ENCODE measurements at places on chromosomes 16 and 17.

GRCh38 chr17:1039511-1040215 lies 42.7 kb downstream of the TIMM22 start:
- no peak for DNase-seq

DNA sequence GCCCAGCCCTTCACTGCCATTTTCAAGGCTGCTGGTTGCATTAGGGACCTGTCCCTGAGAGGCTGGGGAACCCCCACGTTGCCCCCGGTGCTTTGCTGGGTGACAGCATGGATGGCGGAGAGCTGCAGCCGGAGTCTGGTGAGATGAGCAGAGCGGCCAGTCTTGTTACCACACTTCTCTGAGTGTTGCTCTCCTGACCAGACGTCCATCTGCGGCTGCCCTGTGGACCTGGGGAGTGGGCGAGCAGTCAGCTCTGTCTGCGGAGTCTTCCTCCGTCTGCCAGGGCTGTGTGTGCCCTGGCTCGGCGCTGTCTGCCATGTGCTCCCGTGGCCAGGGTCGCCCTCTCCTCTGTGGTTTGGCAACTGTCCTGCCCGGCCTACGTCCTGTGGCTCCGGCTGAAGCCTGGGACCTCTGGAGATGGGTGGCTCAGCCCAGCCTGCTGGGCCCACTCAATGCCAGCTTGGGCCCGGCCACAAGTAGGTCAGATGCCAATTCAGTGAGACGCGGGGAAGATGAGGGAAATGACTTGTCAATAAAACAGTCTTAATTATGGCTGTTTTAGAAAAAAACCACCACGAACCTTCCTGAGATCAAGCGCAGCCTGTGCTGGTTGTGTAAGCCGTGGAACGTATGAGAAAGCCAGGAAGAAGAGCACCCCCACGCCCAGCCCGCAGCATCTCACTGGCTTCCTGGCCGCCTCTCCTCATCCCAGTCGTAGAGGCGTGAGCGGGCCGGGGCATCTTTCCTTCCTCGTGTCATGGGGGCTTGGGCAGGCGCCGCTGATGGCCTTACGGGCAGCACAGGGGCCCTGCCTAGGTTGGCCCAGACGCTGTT lies 7.9 kb downstream of the KCTD5 start:
- no peak for DNase-seq

DNA sequence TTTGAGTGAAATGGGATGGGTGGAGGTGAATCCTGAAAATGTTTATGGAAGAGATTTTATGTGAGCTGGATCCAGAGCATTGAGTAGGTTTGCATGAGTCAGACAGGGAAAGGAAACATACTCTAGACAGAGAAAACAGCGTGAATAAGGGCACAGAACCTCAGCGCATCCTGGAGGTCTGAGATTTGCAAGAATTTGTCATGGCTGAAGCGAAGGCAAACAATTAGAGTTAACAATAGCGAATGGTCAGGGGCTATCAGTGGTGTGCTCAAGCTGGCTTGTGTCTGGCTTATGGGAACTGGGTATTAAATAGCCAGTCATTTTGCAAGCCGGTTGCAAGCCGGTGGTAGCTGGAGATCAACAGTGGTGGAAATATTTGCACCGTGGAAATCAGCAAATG lies 36.4 kb downstream of the MAP2K6 start:
- DNase-seq: no peak

- no peak for DNase-seq
These were observed 1021.4 kb downstream of the CDH8 start for GRCh38 chr16:61014869-61015268.

- DNase-seq: no peak
These were observed 27.7 kb upstream of the CBX4 start for GRCh38 chr17:79866791-79867518.

- no peak for DNase-seq
These were observed 52.6 kb downstream of the HIC1 start for GRCh38 chr17:2107506-2107905.

- DNase-seq: no peak
These were observed 2.3 kb downstream of the ADORA2B start for GRCh38 chr17:15947271-15947670.

DNA sequence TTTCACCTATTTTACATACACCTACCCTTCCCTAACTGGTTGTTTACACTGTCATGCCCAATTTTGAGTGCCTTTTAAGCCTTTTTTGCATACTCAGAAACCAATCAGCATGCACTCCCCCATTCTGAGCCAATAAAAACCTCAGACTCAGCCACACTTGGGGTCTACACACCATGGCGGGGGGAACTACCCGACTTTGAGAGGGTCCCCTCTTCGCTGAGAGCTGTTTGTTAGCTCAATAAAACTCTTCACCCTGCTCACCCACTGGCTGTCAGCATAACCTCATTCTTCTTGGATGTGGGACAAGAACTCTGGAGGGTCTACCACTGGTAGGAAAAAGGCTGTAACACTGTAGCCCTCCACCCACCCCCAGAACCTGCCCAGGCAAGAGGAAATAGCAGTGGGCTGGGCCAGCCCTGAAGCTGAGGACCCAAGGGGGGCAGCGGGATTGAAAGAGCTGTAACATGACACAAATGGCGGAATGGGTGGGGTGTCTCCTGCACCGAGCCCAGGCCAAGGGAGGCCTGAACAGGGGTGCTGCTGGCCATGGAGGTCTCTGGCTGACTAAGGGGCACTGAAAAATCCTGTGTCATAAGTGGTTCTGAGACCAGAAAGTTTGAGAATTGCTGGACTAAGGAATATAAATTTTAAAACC lies 3.0 kb upstream of the FLYWCH2 start:
- no peak for DNase-seq

DNA sequence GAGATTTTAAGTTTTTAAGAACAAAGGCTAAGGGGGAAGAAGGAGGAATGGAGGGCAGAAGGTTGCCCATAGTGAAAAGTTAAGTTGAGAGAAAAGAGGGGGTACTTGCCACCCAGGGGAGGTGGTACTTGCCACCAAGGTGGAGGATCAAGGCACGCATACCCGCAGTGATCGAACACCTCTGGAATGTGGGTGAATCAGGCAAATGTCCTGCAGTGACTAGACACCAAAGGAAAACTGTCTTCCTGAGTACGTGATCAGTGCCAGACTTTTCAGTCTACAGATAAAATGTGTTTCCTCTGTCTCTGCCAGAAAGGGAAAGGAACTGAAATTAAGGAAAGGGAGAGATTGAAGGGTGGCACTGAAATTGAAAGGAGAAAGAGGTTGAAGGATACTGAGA lies 2285.3 kb downstream of the TP53TG3F start:
- no peak for DNase-seq

DNA sequence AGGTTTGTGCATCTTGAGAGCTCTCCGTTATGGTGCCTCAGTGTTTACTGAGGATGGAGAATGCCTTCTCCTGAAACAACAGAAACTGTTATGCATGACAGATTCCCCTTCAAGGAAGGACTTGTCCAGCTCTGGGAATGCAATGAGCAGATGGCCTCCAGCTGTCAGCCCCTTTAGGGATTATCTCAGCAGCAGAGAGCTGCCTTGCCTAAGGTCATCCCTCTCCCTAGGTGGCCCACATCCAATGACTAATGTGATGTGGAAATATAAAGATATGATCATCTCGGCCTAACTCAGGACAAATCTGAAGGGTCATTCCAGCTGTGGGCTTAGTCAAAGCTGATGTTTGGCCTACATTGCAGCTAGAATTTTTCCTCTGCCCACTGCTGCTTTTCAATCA lies 214.3 kb upstream of the N4BP1 start:
- DNase-seq: no peak

GRCh38 chr17:5841862-5842261 lies 228.3 kb upstream of the WSCD1 start:
- DNase-seq: no peak

DNA sequence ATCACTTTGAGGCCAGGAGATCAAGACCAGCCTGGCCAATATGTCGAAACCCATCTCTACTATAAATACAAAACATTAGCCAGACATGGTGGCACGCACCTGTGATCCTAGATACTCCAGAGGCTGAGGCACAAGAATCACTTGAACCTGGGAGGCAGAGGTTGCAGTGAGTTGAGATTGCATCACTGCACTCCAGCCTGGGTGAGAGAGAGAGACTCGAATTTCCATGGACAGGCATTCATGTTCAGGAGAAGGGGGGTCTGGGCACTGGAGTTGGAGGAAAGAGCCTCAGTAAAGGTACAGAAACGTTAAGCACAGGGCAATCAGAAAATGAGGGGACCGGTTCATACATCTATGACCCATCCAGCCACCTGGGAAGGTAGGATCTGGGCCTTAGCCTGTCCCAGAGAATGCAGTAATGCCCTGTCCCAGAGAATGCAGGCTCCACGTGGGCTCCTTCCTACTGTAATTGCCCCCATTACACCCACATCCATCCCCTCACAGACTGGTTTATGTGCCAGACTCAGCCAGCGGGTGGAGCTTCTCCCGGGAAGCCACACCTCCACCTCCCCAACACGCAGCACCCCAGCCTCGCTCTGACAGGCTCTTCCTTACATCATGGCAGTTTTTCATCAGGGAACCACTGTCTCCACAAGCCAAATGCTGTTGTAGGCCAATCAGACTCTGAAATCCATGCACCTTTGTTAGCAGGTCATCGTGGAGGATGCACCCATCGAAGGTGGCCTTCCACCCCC lies 21.6 kb upstream of the ARL4D start:
- no peak for DNase-seq

DNA sequence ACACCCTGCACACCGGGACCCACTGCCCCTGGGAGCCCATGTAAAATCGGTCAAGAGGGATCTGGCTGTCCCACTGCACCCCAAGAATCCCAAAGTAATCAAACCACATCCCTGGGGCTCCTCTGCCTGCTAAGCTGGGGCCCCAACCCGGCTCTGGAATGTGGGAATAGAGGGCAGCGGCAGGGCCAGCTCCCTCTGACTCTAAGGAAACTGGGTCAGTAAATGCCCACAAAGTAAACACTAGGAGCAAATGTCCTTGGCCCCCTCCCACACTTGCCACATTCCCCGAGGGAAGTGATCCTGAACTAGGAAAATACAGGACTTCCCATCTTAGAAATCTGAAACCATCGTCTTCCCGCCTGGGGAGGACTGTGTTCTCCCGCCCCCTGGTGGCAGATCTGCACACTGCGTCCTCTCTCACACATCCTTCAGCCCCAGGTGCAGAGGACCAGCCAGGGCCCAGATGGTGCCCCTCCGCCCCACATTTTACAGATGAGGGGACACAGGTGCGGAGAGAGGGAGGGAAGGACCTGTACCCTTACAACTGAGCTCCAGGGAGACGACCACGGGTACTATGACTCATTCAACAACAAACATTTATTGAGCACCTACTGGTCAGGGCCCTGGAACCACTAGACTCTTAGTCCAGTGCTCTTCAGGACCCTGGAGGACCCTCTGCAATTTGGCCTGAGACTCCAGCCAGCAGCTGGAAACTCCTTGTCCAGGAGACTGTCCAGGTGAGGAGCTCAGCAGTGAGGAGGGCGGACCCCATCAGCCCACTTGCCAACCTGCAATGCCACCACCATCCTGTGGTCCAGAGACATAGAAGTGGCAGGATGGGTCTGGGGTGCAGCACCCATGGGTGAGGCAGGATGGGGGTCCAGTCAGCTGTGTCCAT lies 10.1 kb downstream of the P3H4 start:
- DNase-seq: peak; percentile 71

GRCh38 chr16:48110000-48110399 lies 45.8 kb downstream of the ABCC12 start:
- no peak for DNase-seq

- DNase-seq: no peak
These were observed 8.4 kb upstream of the SRCIN1 start for GRCh38 chr17:38613981-38614779.

GRCh38 chr16:856101-856500 lies 55.6 kb upstream of the GNG13 start:
- no peak for DNase-seq

DNA sequence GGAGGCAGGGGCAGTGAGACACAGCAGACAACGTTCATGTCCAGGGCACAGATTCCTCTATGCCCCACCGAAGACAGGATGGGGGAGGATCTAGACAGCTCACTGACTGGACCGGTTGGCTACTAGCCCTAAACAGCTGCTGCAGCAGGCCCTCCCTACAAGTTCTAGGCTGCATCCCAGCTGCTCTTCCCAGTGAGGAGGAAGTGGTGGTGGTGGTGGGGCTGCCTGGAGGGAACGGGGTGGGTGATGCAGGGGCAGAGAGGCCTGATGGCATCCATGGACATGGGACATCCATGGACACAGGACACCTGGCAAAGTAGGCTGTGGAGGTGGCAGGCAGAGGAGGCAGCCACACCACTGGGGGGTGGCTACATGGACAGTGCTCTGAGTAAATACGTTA lies 18.3 kb downstream of the SPHK1 start:
- no peak for DNase-seq

DNA sequence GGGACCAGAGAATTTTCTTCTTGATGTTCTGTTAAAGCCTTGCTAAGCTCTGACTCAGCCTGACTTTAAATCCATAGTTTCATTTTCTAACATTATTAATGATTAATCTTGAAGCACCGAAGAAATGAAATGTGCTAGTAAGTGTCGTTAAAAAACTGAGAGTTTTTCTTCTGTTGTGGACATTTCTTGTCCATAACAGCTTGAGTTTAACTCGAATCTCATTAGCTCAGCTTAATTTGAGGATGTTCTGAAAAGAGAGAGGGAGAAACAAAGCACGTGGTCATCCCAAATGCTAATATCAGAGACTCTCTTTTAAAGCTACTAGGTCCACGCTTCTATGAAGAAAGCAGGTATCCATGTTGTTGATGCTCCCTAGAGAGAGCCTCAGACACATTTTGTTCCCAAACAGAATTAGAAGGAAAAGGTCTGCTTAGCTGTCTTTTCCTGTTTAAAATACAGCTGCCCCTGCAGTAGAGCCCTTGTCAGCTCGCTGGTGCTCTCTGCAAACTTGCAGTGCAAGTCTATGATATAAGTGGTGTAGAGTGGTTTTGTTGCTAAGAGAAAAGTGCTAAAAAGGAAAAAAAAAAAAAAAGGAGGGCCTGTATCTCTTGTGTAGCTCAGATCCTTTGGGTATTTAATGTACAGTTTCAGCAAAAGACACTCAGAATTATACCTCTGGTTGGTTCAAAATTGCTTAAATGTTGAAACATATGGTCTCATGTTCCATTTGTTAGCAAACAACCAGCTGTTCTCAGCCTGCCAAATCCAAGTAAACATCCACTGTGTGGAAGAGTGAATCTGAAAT lies 191.1 kb upstream of the TBX2 start:
- no peak for DNase-seq

GRCh38 chr17:60107526-60108257 lies 29.0 kb upstream of the HEATR6 start:
- no peak for DNase-seq

DNA sequence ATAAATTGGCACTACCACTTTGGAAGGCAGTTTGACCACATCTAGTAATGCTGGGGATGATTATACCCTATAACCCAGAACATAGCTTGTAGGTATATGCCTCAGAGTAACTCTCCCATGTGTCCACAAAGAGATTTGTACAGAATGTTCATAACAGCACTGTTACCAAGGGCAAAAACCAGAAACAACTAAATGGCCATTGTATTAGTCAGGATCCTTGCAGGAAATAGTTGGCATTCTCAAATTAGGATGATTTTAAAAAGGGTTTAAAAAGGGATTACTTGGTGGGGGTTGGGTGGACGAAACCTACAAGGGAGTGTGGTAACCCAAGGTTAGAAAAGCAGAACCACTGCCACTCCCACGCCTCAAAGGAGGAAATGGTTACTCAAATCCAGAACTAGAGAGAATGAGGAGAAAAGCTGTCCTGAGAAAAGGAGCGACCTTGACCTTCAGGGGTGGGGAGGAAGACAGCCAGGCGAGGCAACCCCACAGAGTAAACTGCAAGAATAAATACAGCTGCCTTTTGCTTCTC lies 2.1 kb downstream of the CPPED1 start:
- no peak for DNase-seq
